ELF-1 (cell line): ENCODE measurements at places on chromosomes 4 and X.

DNA sequence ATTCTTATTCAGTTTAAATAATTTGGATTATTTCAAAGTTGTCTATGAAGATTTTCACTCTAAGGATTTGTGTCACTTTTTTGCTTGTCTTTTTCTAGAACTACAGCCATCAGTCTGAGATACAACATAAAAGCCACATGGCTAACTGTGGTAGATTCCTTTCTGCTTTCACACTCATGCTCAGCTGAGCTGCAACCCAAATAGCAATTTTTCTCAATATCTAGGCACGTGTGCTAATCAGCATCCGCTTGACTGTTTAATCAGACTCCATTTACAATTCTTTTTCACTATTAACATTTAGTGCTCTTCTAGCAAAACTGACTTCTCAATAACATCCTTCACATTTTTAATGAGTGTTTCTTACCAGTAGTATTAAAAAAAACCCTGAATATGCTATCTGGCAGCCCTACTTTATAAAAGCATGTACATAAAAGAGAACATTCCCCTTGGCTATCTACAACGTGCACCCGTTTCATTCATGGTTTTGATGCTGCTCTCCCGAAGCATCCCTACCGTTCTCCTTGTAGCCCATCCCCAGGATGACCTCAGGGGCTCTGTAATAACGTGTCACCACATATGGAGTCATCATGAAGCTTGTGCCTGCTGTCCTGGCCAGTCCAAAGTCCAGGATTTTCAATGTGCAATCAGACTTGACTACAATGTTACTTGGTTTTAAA, 259.2 kb downstream of the MAPK10 start:
- DNase-seq, result no peak

GRCh38 chr4:168272488-168272887, 46.1 kb downstream of the DDX60 start:
- DNase-seq, result no peak

- DNase-seq, result no peak
Measured at GRCh38 chr4:63296773-63297172, 1112.5 kb downstream of the TECRL start.

- no peak for DNase-seq
Measured at GRCh38 chr4:11710453-11711093, 281.9 kb upstream of the HS3ST1 start.

- no peak for DNase-seq
Measured at GRCh38 chrX:134694333-134695322, 36.4 kb upstream of the PLAC1 start.

- DNase-seq, result no peak
Measured at GRCh38 chr4:60683357-60683756, 516.8 kb upstream of the ADGRL3 start.

DNA sequence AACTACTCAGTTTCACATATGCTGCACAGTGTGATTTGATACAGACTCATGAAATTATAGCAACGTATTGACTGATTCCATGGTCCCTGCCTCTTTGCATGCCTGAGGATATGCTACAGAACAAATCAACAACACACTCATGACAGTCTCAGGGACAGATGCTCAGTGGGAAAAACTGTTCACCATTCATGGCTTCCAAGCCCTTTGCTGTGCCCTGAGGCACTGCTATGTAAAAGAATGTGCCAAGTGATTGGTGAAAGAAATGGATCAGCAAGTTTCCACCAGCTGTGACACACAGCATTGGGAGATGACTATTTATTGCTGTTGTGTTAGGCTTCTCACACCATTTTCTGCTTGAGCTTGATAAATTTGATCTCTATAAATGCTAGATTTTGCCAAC, 825.6 kb upstream of the INTU start:
- DNase-seq, result peak; percentile 57

- no peak for DNase-seq
Measured at GRCh38 chr4:88865046-88865445, 167.4 kb upstream of the NAP1L5 start.

- DNase-seq, result no peak
Measured at GRCh38 chrX:54030329-54030728, 13.9 kb downstream of the PHF8 start.

DNA sequence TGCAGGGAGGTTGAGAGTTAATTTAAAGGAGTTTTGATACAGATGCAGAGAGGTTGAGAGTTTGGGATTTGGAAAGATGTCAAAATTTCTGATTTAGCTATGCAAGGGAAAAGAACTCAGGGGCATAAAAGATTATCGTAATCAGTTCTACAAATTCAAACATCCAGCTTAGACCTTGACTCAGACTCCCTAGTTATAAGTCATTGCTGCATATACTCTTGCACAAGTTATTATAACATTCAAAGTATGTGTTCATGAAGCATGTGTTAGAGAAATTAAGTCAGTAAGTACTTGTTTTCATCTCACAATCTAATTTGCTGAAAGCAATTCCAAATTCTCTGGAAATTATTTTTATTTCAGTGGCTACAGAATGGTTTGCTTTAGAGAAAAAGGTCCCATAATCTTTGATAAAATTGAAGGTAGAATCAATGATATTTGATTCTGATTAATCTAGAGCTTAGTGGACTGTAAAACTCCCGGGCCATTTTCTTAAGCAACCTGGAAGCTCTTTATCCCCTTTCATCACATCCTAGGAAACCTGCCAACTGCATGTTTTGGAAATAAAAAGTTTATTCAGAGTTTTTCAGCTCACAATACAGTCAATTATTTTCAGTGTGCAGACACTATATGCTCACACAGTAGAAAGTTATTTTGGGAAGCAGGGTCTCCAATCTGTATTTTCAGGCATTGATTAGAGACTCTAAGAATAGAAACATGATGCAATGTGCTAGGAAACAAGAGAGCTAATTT, 132.9 kb upstream of the SPANXC start:
- no peak for DNase-seq

DNA sequence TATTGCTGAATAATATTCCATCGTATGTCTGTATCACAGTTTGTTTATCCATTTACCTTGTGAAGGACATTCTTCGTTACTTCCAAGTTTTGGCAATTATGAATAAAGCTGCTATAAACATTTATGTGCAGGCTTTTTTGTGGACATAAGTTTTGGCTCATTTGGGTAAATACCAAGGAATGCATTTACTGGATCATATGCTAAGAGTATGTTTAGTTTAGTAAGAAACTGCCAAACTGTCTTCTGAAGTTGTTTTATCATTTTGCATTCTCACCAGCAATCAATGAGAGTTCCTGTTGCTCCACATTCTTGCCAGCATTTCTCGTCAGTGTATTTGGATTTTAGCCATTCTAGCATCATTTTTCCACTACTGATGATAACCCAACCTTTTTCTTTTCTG, 232.7 kb upstream of the NR3C2 start:
- no peak for DNase-seq
